ENCODE measurements at places on chromosomes 12 and 14.

DNA sequence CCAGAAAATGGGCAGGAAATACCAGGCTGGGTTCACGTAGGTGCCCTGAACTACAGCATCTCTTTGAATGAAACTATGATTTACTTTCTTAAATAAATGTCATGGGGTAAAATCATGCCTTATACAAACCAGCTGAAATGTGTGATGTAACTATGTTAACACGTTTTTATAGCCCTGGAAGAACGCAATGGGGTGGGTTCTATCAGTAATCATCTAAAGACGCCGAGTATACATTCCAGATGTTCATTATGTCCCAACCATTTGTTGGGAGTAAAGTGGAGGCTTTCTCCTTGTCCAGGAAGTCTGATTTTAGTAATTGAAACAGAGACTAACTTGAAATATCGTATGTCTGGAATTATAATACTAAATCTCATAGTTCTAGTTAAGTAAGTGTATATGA is 16.2 kb upstream of the IGF1 start:
- DNase-seq: no peak

GRCh38 chr14:63297372-63298063 is 21.2 kb downstream of the GPHB5 start:
- no peak for DNase-seq

GRCh38 chr12:93093243-93093642 is 164.1 kb upstream of the EEA1 start:
- DNase-seq: no peak

- no peak for DNase-seq
Observed at GRCh38 chr12:4564818-4565217, 2.8 kb downstream of the DYRK4 start.

DNA sequence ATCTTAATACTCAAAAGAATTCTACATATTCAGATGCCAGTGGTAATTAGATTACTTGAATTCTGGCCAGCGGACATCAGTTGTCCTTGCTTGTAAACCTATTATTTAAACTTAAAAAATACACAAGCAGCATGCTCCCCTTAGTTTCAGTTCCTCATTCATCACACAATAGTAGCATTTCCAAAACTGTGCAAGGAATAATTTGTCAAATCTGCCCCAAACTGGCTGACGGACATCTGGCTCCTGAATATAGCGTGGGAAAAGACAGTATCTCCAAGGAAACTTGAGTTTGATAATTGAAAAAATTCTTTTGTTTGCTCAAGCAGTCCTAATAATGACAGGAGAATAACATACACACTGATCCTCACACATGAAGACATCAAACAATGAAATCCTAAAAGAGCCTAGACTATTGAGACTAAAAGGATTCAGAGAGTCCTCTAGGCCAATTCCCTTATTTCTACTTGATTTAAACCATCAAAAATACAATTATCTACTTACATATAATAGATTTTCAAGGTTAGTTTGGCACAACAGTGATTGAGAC is 90.4 kb downstream of the KIF21A start:
- DNase-seq: no peak

DNA sequence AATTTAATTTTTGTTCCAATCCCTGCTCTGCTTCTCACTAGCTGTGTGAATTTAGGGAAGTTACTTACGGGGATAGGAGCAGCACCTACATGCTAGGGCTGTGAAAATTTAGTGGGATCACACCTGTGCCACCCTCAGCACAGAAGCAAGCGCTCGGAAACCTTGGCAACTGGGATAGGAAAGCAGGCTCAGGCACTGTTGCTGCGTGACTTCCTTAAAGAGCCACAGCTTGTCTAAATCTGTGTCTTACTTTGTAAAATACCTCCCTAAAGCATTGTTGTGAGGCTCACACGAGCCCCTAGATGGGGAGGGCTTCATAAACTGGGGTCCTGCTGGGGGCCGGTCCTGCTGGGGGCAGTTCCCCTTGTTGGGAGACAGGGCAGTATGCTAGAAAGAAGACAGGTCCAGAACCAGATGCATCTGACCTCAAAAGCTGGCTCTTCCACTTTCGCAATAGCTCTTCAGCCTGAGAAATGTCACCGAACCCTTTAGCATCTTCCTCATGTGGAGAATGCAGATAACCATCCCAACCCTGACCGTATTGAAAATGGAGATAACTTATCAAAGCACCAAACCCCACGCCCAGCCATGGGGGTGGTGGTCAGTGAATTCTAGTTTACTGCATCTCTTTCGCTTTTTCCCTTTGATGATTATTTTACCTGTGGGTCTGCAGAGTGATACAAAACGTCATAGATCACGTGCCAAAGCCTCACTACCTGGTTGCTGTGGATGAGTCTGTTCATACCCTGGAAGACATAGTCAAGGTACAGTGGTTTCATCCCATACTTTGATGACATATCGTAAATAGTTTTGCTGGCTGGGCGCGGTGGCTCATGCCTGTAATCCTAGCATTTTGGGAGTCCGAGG is 54.1 kb downstream of the AK7 start:
- DNase-seq: no peak

DNA sequence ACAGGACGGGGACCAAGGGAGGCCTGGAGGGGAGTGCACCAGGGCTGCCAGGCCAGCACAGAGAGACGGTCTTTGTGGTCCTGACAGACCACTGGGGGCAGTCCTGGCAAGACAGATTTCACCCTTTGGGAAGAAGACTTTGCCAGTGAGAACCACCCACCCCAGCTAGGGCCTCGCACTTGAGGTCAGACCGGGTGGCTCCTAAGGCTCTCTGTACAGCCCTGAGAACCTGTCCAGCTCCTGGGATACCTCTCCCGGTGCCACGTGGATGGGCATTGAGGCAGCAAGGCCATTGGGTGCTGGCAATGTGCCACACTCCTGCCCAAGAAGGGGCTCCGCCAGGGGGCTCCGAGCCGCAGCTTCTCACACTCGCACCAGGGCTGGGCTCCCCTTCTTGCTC is 42.4 kb downstream of the DEGS2 start:
- DNase-seq: no peak

DNA sequence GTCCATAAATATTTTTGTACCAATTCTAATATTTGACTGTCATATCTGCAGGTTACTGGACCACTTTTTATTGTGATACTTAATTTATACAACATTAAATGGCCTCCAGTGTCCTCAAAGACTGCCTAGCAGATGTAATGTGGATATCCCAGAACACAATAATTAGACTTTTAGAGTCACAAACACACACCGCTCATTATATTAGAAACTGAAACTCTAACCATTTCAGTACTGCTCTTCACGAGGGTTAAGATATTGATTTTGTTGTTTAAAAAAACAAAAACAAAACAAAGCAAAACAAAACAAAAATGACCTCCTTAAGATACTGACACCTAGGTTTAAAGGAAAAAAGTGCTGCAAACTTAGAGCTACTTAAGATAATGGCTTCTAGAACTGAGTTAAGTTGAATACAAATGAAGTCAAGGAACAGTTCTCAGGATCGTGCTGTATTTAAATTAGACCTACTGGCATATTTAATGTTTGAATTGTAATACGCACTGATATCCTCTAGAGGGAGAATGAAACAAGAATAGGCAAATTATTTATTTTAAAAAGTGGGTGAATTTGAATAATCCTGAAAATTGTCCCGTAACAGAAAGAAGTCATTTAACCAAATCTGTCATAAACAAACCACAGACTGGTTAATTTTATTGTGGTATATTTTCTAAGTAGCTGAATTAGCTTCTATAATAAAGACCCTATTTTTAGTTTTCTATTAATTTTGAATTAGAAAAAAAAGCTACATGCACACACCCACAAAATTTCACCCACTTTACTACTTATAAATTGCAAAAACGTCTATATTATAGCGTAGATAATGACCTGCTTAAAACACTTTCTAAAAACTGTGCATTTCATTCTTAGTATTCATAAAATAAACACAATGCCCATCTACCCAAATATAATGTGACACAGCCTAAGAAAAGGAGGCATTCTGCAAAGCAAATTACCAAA is 395.2 kb upstream of the DCN start:
- DNase-seq: no peak

- DNase-seq: no peak
Observed at GRCh38 chr12:13195250-13195649, 1.3 kb upstream of the EMP1 start.

DNA sequence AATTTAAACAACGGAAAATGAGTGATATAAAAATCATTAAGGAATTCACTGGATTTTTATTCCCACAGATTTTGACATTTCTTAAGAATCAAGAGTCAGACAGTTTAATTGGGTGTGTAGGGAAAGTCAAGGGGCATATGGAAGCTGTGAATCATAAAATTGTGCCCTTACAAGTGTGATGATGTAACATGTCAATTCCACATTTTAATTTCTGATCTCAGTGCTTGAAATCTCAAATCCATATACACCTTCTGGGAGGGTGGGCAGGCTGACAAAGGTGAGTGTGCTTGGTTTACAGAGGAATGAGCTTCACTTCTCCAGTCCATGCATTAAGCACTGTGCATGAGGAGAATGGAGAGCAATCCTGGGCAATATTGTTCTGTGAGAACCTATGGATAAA is 1.0 kb upstream of the KRT6A start:
- DNase-seq: no peak

GRCh38 chr12:89525824-89526770 is at the start of gene POC1B:
TSS of gene POC1B (minus strand) at chr12:89526047. CDS start at chr12:89525895, 152 bp downstream.
- peak; percentile 63 for DNase-seq

- DNase-seq: no peak
Observed at GRCh38 chr12:57726884-57727757, 11.4 kb downstream of the AGAP2 start.

DNA sequence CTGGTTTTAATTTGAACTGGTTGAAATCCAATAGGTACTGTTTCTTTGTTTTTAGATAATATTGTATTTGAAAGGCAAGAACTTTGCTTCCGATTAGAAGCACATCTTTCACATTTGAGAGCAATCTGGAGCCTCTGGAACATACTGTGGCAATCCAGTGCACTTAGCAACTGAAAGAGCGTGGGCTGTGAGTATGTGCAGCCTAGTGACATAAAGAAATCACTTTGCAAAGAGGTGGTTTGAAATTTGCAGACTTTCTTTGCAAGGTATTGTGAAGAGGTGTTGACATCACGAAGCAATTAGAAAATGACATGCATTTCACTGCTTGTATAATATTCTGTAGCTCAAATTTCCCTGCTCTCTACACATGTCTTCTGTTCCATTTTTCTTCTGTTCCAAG is 23.5 kb upstream of the CFAP54 start:
- DNase-seq: no peak

DNA sequence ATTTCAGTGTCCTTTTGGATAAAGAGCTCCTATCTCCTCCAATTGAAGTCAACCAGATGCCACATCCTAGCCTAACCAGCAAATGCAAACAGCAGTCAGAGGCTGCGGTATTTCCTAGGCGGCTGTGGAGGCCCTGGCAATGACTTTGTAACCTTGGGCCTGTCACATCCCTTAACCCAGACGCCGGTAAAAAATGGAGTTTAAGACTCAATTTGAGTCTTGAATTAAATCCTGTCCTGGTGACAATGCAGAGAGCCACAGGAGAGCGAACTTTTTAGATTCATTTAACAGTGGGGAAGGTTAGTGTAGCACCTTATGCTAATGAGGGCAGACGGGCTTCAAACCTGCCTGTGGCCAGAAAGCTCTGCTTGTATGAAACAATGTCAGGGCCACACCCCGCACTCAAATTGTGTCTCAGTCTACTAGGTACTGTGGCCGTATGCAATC is 1.3 kb downstream of the C12orf75 start:
- DNase-seq: no peak

DNA sequence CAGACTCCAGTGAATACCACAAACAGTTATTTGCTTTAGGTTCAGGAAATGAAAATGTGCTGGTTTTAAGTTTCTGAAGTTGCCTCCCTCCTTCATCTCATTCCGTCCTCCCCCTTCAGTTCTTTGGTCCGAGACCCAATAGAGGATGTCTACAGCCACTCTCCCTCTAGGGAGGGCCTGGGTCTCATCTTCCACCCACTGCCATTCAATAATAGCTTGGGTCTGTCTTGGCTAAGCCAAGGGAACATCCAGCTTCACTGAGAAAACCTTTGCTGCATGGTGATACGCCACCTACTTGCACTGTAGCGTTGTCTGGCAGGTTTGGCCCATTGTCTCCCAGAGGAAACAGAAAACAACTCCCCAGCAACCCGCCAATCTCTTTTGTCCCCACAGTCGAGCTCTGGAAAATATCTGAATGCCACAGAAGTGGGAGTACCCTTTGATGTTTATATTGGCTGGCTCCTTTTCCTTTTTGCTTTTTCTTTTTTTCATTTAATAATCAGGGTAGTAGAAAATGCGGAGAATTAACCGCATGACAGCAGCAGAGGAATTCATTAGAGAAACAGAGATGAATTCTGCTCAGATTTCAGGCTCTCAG is 380.1 kb downstream of the RAD51B start:
- DNase-seq: no peak
